Stimulated activated CD4-positive, alpha-beta T cell treated with anti-CD3 and anti-CD28 coated beads, Interleukin-1b, Interleukin-23, amount 100 ng/mL, for 1 hour (primary cell): ENCODE measurements at places on chromosomes 1 and 21.

DNA sequence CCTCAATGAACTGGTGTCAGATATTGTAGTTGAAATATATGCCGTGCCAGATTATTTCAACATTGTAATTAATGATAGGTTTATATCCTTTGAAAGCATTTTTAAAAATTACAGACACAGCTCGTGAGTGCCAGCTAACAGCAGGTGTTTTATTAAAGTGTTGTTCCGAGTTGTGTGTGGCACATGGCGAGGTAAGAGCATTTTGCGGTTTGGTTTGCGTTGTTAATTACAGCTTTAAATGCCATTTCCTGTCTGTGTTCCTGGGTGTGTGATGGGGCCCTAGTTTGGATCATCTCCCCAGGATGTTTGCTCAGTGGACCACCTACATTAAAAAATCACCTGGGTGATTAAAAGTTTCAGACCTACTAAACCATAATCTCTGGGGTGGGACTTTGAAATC is 97.4 kb downstream of the PRDM2 start:
- DNase-seq, result no peak

DNA sequence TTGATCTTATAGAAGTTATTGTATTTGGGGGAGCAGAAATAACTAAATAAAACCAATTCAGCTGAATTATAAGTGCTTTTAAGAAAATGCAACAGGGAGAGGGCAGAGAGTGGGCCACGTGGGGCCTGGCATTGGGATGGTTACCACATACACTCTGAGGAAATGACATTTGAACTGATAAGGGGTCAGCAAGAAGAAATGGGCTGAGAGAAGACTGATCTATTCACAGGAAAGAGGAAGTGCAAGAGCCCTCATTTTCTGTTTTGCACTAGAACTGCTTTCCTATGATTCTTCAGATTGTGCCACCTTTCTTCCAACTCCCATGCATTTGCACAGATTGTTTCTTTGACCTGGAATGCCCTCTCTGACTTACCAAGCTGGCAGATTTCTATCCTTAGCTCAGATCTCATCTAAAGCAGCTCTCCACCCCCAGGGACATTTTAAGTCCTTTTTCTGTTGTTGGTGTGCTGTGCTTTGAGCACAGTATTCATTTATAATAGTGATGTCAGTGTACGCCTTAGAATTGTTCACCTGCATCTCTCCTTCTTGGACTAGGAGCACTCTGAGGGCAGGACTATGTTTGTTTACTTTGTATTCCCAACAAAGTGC is 115.9 kb downstream of the FGGY start:
- DNase-seq, result no peak

- DNase-seq, result no peak
Measured at GRCh38 chr1:34845131-34845901, 14.2 kb downstream of the SMIM12 start.

DNA sequence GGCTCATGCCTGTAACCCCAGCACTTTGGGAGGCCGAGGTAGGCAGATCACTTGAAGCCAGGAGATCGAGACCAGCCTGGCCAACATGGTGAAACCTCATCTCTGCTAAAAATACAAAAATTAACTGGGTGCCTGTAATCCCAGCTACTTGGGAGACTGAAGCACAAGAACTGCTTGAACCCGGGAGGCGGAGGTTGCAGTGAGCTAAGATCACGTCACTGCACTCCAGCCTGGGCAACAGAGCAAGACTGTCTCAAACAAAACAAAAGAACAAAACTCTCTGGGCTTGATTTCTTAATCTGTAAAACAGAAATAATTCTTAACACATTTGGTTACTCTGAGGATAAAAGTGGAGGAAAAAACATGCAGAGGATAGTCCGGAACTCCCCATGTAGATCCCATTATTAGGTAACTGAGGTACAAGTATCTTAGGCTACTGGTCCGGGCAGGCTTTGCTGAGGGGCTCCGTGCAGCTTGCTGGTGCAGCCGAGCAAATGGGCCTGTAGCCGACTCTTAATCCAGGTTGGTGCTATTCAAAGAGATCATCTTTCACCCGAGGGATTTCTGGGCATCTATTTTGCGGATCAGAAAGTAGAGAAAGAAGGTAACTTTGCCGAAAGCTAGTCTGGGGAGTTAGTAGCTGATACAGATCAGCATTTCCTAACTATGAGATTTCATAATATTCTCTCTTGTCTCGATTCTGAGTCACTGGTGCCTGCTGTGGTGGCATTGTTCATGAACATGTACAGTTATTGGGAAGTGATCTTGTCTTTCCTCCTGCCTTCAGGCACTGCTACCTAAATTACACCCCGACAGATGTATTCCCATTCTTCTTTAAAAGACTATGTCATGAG is 56.8 kb downstream of the NFIA start:
- DNase-seq, result no peak

DNA sequence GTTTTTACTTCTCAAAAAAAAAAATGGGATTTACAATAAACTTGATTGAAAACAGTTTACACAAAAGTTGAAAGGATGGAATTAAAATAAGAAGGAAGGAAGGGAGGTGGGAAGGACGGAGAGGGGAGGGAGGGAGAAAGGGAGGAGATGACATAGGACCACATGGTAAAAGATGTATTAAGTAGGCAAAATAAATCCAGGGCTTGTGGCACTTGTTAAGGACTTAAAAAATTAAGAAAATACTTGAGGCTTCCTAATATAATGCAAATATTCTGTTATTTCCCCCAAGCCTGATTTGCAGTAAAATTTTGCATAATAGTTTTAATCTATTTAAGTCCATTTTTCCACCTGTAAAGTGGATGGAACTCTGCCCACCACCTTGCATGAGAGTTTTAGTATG is 27.5 kb downstream of the SLC30A10 start:
- no peak for DNase-seq

- DNase-seq, result no peak
Measured at GRCh38 chr1:50106095-50106761, 2.5 kb upstream of the ELAVL4 start.

GRCh38 chr1:78540048-78540447 is 49.3 kb downstream of the PTGFR start:
- DNase-seq, result no peak

DNA sequence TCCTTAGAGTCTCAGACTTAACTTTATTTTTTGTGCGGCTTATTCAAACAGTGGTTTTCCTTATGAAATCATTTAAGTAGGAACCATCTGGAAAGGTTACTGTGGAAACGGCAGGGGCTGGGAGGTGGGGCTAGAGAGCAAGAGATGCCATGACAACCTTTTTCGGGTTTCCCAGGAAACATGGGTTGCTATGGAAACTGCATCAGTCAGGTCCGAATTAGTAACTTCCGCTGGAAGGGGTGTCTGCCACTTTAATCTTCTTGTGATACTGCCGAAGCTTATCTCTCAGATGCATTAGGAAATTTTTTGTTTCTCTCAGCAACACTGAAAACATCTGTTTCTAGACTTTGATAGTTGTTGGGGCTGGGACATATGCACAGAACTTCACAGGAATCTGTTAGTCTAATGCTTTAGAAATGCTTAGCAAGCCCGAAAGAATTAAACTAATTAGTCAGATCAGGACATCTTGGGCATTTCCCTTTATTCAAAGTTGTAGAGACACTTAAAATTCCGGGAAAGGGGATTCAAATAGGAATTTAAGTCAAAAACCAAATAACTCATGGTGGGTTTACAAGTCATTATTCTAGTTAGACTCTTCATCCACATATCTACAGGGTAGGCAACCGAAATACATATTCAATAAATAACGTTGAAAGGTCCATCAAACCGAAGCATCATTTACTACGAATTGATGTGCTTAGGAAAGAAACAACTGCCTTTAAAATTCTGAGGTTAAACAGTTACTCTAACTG is 2.6 kb downstream of the KCNA3 start:
- peak; percentile 58 for DNase-seq

GRCh38 chr1:100440075-100440809 is 87.9 kb downstream of the CDC14A start:
- DNase-seq, result peak; percentile 27

DNA sequence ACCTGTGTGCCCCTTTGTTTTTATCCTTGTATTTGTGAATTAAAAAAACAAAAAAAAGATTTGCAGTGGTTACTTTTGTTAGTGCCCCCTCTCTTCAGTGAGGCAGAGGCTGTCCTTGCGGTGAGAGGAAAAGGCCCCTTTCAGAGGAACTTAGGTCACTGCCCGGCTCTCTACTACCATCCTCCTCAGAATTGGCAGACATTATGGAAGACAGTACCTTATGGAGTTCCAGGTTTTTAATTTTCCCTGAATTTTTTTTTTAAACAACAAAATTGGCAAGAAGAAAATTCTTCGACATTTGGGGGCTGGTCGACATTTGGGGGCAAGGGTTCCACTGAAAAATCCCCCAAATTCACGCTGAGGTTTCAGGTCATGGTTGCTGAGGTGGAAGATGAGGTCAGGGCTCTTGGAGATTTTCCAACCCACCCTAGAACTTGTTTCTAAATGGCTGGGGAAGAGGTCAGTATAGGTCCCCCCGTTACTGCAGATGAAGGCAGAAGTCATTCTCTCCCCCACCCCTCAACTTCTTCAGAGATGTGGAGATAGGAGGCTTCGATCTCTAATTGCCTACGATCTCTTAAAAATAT is 5.3 kb downstream of the RXFP4 start:
- no peak for DNase-seq

DNA sequence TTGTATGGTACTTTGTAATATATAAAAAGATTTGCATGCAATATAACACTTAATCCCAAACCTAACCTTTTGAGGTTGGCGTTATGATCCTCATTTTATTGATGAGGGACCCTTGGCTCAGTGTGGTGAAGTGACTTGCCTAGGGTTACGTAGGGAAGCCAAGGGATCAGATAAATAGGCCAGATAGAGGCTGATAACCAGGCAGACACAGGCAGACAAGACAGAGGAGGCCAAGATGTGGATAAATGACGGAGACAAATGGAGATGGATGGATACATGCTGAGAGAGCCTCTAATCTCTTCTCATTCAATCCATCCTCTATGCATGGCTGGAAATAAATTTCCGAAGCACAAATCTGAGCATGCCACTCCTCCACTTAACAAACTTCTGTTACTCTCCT is 136.9 kb upstream of the SPATA6 start:
- DNase-seq, result no peak

GRCh38 chr1:55329808-55330432 is 114.8 kb upstream of the USP24 start:
- DNase-seq, result no peak

DNA sequence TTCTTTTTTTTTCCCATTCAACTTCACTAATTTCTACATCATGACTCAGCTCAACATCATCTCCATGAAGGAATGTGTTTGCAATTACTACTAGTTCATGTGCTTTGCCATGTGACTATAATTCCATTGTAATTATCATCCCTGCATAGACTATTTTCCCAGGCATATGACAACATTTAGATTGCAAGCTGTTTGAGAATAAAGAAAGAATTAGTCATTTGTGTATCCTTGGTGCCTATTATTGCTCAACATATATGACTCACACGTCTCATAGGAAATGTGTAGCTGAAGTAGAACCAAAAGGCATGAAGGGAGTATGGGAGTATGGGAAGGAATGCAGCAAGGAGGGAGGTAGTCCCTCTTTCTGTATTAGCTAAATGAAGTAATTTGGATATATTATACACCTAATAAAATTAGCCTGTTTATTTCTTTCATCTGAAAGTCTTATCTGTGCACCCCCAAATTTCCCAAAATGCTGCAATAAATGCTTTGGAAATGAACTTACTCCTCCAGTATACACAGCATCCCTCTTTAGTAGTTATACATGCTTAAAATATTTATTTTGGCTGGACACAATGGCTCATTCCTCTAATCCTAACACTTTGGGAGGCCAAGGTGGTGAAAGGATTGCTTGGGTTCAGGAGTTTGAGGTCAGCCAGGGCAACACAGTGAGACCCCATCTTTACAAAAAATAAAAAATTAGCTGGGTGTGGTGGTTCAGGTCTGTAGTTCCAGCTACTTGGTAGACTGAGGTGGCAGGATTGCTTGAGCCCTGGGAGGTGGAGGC is 316.9 kb upstream of the ADGRL4 start:
- no peak for DNase-seq

GRCh38 chr1:32220746-32221580 is 1.2 kb downstream of the TMEM234 start:
- no peak for DNase-seq

DNA sequence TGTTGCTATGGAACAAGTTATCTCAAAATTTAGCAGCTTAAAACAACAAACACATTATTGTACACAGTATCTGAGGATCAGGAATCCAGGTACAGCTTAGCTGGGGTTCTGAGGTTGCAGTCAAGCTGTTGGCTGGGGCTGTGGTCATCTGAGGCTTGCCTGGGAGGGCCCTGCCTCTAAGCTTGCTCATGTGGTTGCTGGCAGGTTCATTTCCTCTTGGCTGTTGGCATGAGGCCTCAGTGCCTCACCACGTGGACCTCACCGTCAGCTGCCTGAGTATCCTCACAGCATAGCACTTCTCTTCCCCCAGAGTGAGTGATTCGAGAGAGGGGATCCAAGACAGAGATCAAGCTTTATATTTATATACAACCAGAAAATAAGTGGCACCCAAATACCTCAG is 18.6 kb downstream of the NTPCR start:
- no peak for DNase-seq

GRCh38 chr1:36268981-36269380 is 37.2 kb upstream of the SH3D21 start:
- no peak for DNase-seq

DNA sequence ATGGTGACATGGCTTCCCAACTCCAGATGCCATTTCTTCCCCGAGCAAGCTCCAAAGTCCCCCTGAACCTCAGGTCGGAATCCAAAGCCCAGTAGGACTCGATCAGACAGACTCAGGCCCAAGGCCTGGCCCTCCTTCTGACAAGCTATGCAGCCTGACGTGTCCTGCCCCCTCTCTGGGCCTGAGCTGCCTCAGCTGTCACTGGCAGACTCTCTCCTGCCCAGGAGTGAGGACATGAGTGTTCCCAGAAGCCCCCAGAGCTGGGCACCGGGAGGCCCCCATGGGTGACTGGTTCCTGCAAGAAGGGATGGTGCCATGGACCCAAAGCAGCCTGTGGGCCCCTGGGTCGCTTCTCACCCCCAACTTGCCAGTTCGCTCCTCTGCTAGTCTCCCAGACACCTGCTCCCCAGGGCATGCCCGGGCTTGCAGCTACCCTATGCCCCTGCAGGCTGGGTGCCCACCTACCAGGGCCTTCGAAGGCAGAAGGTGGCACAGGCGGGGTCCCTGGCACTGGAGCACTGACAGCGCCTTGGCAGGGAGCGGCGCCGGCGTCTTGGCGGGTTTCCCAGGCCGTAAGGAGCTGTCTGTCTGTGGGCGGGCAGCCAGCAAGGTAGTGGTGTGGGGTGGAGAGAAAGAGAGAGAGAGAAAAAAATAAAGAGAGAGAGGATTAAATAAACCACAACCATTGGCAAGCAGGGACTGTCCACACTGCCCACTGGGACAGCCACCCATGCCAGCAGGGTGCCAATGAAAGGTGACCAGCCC is 2.3 kb downstream of the EDN2 start:
- no peak for DNase-seq
